ENCODE measurements at places on chromosomes 3 and 15.

GRCh38 chr15:86115145-86115801 is 35.6 kb downstream of the AGBL1 start:
- DNase-seq = no peak

GRCh38 chr3:132654190-132654589 is 5.4 kb downstream of the ACAD11 start:
- no peak for DNase-seq

- no peak for DNase-seq
Observed at GRCh38 chr3:30659270-30660130, 53.1 kb downstream of the TGFBR2 start.

- DNase-seq = no peak
Observed at GRCh38 chr3:183591881-183592521, 36.5 kb upstream of the KLHL6 start.

DNA sequence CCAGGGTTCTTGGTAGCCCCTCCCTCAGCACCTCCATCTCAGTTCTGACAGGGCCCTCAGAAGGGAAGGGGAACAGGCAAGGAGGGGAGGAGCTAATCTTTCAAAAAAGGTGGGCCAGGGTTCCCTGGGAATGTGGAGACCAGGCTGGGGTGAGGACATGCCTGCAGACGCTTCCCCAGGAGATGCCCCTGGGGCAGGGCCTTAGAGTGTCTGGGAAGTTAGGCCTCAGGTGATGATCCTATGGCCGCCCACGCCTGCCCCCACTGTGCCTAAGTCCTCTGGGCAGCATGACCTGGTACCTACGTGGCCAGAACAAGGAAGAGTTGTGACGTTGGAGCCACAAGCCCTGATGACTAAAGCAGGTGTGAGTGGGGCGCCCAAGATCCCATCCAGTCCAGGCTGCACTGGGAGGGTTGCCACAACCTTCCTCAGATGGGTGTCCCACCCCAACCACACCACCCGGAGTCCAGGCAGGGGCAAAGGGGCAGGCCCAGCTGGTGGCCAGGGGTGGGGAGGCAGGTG is 3.9 kb upstream of the SEMA3B start:
- no peak for DNase-seq

DNA sequence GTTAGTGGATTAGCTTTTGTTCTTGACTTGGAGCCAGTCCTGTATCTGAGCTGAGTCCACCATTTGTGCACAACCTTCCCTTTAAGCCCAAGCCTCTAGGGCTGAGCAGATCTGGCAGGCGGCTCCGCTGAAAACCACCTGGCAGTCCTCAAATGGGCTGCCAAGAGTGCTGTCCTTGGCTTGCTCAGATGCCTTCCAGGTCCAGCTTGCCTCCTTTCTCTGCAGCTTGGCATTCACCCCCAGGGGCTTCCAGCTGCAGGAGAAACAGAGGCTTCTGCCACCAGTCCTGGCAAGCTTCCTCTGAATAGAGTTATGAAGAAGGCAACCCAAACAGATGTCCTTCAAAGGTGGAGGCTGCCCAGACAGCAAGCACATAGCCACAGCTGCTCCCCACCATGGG is 96.7 kb downstream of the LRTM1 start:
- no peak for DNase-seq

- DNase-seq = peak; percentile 50
Observed at GRCh38 chr3:51935886-51936755, 5.6 kb downstream of the RRP9 start.

DNA sequence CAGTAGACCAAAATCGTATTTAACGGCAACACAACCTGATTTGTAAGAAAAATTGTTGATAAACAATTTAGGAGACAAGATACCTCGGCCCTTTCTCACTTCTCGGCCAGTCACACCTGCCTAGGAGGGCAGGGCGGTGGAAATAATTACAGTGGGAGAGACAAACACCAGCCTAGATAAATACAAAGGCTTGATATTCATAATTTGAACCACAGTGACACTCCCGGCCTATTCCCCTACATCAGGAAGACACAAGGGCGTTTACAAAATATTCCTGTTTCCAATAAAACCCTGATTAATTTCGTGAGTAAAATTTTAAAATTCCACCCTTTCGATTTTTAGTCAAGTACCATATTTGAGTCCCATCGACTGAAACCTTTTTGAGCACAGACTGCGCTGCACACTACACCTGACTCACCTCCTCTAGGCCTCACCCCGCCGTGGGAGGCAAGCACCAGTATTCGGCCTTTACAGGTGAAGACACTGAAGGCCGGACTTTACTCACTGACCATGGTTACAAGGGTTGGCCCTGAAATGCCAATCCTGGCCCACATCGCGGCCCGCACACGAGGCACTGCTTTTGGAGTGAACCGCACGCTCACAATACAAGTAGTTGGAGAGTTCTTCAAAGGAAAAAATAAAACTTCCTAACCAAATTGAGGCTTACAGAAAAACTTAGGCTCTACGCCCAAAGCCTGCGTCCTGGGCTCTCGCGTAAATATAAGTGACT is 794 bp downstream of the ARPP19 start:
- no peak for DNase-seq

DNA sequence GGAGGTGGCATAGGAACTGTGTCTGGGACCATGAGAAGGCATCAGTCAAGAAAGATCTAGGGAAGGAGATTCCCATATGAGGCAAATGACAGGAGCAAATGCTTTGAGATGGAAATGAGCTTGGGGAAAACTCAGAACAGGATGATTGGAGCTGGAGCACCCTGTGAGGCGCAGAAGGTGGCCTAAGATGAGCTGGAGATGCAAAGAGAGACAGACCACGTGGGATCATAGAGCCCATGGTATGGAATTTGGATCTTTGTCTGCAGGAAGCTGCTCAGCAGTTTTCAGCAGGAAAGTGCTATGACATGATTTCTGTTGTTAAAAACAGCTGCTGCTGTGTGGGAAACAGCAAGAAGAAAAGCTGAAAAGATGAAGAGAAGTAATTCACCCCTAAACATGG is 310.6 kb downstream of the MAGI1 start:
- DNase-seq = no peak

DNA sequence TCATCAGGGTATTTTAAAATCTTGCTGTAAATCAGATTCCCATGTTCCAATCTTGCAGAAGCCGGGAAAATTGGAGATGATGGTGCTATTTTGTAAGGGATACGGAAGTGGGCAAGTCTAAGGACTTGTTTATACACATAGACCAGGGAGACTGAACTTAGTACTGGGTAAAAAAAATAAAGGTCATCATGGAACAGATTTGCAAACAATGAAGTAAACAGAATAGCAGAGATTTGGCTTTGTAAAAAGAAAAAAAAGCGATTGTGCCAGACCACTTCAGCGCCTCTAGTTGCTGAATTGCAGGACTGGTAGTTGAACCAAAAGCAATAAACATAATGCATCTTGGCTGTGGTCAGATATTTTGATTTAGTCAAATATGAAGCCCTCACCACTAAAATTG is 229.1 kb downstream of the TP63 start:
- no peak for DNase-seq

GRCh38 chr15:37537802-37538201 is 396.6 kb upstream of the TMCO5A start:
- no peak for DNase-seq

GRCh38 chr3:29525254-29525881 is 244.5 kb downstream of the RBMS3 start:
- DNase-seq = peak; percentile 75
